ENCODE measurements at places on chromosomes 2 and 18.

DNA sequence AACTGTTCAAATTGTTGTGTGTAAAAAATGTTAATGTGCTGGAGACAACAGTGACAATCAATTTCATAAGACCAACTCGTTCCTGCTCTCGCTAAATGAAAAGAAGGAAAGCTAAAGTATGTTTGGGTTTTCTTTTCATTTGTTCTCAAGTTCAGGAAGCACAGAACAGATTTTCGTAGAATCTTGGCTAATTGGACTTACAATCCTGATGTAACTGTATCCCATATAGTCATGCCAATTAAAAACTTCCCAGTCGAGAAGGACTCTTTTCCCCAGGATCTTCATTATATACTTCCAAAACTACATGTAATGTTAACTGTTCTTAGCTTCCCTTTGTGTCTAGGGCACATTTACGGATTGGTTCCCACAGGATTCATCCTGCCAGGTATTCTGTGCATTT, 135.4 kb upstream of the ITGB6 start:
- no peak for DNase-seq

GRCh38 chr18:12944709-12945108, 3.1 kb upstream of the SEH1L start:
- no peak for DNase-seq

GRCh38 chr2:84725717-84726116, 155.2 kb downstream of the TRABD2A start:
- DNase-seq = no peak

- no peak for DNase-seq
Observed at GRCh38 chr18:54830866-54831265, 2.6 kb downstream of the RAB27B start.

DNA sequence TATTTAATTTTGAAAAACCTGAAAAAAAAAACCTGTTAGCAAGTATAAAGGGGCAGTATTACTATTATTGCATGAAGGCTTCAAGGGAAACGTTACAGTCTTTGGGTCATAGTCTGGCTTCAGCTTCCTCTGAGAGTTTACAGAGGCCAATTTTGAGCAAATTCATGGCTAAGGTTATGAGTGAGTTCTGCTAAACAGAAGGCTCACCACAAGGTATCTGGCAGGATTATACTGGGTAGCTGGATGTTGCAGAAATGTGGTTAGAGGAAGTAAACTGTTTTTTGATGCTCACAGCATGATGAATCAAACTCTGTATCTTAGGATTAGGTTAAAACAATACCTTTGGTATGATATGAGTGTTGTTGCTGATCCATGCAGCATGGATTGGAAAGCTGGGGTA, 9.3 kb downstream of the MRPL19 start:
- DNase-seq = no peak

- no peak for DNase-seq
Observed at GRCh38 chr2:74194799-74195198, 3.6 kb upstream of the MTHFD2 start.

GRCh38 chr18:5892823-5893431, 2.4 kb downstream of the TMEM200C start:
- no peak for DNase-seq

GRCh38 chr2:219513787-219514186, 495 bp upstream of the ASIC4 start:
- DNase-seq = no peak

DNA sequence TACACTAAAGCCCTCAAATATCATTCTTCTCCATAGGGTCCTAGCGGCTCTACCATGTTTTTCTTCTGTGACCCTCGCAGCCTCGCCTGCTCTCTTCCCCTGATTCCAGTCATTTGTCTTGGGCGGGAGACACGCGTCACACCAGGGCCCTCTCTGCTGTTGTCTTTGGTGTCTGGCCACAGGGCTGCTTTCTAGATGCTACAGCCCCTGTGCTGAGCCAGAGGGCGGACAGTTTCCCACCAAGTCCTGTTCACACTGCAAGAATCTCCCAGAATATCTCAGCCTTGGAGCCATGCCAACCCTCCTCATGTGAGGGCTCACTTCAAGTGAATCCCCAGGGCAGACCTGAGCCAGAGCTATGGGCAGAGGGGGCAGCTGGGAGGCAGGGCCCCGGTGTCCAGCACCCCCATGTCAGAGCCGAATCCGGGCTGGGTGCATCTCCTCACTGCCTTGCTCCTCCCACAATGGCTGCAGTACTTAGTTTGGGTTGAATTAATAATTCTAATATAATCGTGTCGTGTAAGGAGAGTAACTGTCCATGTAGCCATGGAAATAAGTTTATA, 42.1 kb downstream of the DIPK1C start:
- DNase-seq = no peak

DNA sequence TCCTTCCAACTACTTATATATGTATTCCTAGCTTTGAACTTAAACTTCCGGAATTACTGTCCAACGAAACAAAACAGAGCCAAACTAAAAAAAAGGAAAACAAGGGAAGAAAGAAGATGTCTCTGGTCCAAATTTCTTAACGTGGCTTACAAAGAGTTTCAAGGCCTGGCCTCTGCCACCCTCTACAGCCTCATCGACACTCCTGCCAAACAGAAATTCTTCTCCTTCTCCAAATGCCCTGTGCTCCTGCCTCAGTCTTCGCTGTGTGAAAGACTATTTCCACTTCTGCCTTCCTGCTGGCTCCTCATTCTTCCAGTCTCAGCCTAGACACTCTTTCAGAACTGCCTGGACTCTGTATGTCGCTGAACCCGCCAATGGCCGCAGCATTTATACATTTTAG, 249.2 kb downstream of the TXNL1 start:
- no peak for DNase-seq

GRCh38 chr2:215636816-215637215, 200.9 kb upstream of the FN1 start:
- no peak for DNase-seq

DNA sequence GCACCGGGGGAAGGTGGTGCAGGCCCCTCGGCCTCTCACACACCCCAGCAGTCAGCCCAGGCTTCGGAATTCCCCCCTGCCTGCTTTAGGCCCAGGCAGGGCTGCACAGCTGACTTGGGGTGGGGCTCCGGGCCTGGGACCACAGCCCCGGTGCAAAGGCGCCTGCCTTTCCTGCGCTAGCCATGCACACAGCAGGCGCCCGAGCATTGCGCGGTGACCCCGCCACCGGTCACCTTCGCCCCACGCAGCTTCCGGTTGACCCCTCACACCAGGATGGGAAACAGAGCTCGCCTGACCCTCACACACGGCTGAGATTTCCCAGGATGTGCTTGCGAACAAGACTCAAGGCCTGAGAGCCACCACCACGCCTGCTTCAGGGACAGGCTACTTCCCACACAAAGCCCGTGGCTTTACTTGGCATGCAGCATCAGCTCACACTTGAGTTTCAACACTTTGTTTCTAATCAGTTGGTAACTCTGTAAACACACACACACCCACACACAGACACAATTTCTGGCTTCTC, 46.0 kb downstream of the SLC66A2 start:
- DNase-seq = no peak

DNA sequence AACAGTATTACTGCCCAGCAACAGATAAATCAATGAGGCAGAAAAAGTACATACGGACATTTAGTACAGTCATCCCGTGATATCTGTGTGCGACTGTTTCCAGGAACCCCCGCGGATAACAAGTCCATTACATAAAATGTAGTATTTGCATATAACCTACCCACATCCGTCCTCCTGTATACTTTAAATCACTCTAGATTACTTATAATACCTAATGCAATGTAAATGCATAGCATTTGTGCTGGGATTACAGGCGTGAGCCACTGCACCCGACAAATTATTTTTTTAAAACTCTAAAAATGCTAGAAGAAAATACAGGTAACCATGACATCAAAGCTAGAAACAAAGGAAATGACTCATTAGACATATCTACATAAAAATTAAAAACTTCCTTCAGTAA, 91.6 kb downstream of the FAM161A start:
- peak; percentile 7 for DNase-seq

- DNase-seq = no peak
Observed at GRCh38 chr2:163347982-163348856, 387.6 kb downstream of the FIGN start.

Measured in stimulated activated naive CD4-positive, alpha-beta T cell treated with Interleukin-2 at 50 U/mL for 16 hours (primary cell).